Stimulated activated CD4-positive, alpha-beta T cell treated with anti-CD3 and anti-CD28 coated beads, Interleukin-1b, Interleukin-23, amount 100 ng/mL, for 1 hour (primary cell): ENCODE measurements at places on chromosomes 11 and 22.

DNA sequence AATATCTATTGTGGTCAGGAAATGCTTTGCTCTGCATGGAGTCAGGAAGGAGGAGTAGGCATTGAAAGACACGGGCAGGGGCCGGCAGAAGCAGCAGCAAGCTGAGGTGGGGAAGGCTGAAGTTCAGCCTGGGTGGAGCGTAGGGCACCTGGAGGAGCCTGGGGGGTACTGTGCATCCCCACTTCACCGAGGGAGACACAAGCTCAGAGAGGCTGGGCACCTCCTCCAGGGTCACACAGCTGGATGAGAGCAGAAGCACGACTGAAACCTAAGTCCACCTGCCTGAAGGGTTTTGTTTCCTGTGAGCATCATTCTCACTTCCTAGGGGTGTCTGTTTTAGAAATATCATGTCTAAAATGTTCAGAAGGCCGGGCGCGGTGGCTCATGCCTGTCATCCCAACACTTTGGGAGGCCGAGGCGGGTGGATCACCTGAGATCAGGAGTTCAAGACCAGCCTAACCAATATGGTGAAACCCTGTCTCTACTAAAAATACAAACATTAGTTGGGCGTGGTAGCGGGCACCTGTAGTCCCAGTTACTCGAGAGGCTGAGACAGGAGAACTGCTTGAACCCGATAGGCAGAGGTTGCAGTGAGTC is 138.3 kb downstream of the MPPED1 start:
- DNase-seq, result no peak

- DNase-seq, result no peak
Observed at GRCh38 chr11:9265211-9266131, at the start of gene DENND5A. Gene DENND5A (minus strand): TSS chr11:9265350. CDS start chr11:9265069, 281 bp downstream.

- DNase-seq, result no peak
Observed at GRCh38 chr11:126853732-126854131, 146.8 kb downstream of the KIRREL3 start.

GRCh38 chr11:10407055-10407454 is 48.0 kb upstream of the AMPD3 start:
- no peak for DNase-seq

- no peak for DNase-seq
Observed at GRCh38 chr11:117143390-117143789, 697 bp upstream of the PAFAH1B2 start.

- no peak for DNase-seq
Observed at GRCh38 chr11:71572811-71573210, 7.4 kb downstream of the KRTAP5-10 start.

DNA sequence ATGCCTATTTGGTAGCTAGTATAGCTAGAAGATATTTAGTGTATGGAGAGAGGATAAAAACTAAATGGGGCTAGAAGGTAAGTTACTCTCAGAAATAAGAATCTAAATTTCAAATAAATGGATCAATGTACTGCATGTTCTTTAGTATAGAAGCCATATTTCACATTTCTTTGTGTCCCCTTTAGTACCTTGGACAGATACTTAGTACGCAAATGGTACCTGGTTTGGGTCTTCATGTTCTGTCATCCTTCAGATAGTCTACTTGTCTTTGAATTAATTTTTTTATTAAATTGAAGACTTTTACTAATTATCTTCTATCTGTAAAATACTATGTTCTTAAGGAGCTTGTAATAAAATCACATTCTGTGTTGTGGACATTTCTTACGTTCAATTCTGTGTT is 26.3 kb upstream of the RBMXL2 start:
- no peak for DNase-seq

GRCh38 chr11:129280027-129280811 is 88.1 kb upstream of the ARHGAP32 start:
- no peak for DNase-seq

DNA sequence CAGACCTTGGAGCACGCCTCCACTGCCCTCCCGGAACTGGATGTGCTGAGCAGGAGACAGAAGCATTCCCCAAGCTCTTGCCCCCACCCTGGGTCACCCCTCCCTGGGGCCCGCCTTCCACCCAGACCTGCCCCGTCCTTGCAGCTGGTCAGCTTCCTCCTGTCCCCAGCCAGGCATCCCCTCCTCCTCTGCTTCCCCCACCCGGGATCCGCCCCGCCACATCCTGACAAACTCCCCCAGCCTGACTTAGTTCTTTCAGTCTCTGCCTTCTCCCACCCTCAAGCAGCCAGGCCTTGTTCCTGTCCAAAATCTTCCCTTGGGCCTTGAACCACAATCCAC is 1.1 kb upstream of the PLXNB2 start:
- no peak for DNase-seq

- no peak for DNase-seq
Observed at GRCh38 chr22:43330178-43331068, 12.7 kb downstream of the SCUBE1 start.

DNA sequence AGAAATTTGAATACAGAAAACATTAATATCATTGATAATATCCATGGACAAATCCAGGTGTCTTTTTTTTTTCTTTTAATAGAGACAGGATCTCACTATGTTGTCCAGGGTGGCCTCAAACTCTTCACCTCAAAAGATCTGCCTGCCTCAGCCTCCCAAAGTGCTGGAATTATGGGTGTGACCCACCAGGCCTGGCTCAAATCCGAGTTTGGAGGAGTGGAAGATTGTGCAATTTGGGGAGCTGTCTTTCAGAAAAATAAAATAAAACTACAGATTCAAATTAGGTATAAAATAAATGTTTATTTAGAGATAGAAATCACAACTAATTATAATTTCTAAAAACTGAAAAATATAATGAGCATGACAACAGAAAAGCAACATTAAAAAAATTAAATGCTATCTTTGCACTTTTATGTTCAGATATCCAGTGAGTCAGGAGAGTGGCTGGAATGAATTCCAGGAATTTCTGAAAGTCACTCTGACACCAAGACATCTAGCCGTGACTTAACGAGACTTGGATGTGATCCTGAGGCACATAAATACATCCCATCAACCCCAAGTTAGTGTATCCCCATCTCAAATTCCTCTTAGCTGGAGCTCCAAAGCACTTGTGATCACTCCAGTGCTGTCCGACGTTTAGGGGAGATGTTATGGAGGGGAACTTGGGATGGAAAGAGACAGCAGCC is 128.6 kb upstream of the THY1 start:
- no peak for DNase-seq

DNA sequence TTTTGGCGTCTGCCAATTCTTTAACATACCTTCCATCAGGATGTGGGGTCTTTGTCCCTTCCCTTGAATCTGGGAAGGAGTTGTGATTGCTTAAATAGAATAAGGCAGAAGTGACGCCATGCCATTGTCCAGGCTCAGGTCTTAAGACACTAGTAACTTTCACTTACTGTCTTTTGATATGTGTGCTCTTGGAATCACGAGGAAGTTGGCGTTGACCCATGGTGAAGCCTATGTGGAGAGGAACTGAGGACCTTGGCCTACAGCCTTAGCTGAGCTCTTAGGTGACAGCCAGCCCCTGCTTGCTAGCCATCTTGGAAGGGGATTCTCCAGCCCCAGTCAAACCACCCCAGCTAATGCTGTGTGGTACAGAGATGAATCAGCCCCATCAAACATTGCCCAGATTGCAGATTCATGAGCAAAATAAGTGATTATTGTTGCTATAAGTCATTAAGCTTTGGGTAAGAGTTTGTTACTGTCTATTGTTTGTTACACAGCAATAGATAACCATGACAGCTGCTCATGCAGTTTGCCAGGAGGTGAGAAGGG is 17.6 kb upstream of the CLPB start:
- no peak for DNase-seq

DNA sequence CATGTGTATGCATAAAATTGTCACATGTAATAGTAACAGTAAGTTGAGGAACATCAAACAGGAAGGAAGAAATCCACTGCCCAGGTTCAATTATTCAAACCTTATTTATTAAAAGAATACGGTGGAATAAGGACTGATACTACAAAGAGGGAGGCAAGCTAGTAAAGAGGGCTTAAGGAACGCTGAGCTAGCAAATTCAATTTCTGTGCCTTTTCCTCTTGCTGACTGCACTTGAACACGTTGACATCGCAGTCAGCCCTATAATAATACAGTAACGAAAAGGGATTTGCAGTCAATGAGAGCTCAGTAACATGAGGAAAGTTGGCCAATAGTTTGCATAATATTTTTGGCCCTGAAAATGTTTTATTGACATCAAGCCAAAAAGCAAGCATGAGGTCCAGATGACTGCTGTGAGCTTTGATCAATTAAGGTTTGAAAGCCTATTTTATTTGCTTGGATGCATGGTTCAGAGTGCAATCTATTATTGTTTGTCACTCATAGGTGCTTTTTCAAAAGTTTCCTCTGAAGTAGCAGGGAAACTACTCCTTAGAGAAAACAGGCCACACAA is 861.8 kb downstream of the LRRC4C start:
- no peak for DNase-seq

DNA sequence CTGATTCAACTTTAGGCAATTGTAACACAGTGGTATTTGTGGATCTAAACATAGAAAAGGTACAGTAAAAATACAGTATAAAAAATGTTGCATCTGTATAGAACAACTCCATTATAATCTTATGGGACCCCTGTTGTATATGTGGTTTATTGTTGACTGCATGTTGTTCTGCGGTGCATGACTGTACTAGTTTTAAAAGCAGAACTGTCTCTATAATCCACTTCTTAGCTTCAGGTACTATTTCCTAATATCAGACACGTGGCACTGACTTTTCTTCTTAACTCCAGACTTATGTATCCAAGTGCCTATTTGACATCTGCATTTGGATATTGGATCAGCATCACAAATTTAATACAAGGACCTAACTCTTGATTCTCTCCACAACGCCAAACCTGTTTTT is 41.1 kb downstream of the PACS1 start:
- no peak for DNase-seq

GRCh38 chr22:43884600-43885318 is 7.1 kb downstream of the PNPLA5 start:
- no peak for DNase-seq

DNA sequence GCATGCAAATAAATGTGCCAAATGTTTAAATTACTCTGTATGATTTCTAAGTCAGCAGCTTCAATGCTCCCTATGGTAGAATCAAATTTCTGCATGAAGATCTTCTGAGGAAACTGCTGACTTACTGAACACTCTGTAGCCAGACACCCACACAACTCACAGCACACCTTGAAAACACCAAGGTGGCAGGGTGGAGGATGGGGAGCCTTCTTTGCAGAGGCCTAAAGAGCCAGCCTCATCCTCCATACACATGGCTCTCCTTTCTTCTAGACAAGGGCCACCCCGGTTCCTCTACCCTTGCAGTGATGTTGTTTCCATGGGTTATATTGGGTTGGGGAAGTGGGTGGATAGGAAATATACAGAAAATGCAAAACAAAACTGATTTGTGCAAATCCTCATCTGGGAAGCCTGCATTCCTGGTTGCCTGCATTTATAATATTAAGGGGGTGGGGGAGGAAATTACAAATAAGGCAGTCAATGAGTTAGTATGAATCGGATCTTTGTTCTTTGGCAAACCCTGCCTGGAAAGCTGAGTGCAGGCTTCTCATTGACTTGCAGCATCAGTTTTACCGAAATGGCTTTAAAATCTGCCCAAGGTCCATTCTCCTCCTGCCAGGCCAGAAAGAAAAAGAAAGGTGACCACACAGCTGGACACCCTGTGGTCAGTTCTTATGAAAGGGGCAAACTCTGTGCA is 15.8 kb upstream of the ETS1 start:
- DNase-seq, result no peak

DNA sequence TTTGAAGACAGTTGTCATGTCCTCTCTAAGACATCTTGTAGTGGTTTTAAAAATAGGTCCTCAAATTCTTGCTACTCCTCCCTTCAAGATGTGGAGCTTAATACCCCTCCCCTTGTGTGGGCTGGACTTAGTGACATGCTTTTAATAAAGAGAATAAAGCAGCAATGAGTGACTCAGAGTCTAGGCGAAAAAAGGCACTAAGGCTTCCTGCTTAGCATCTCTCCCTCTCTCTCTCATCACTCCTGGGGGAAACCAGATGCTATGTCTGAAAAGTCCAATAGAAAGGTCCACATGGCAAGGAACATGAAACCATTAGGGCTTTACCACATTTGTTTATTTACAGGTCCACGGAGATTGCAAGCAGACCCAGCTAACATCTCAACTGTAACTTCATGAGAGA is 11.7 kb downstream of the SERGEF start:
- DNase-seq, result no peak

DNA sequence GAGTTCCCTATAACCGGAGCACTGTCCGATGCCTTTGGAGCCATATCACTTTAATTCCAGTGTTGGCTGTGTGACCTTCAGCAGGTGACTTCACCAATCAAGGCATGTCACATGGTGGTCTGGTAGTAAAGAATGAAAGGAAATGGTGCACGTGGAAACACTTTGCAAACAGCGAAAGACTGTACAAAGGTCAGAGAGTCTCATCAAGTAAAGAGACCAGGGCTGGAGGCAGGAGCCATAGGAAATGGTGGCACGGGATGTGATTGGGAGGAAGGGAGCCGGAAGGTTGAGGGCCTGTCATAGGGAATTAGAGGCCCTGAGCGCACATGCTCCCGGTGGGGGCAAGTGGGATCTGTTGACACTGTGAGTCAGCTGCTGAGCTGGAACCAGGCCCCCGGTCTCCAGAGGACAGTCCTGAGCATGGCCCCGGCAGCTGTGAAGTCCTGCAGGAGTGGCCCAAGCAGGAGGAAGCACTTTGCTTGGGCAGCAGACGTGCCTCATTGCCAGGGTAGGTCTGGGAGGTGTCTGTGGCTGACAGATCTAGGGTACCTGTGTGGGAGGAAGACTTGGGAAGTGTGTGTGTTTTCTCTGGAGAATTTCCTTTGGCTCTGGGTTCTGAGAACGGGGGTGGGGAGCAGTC is 2.0 kb downstream of the DAGLA start:
- no peak for DNase-seq

- DNase-seq, result no peak
Observed at GRCh38 chr22:27896245-27896644, 22.8 kb downstream of the PITPNB start.

GRCh38 chr11:128179512-128179911 is 407.8 kb downstream of the ETS1 start:
- DNase-seq, result no peak

DNA sequence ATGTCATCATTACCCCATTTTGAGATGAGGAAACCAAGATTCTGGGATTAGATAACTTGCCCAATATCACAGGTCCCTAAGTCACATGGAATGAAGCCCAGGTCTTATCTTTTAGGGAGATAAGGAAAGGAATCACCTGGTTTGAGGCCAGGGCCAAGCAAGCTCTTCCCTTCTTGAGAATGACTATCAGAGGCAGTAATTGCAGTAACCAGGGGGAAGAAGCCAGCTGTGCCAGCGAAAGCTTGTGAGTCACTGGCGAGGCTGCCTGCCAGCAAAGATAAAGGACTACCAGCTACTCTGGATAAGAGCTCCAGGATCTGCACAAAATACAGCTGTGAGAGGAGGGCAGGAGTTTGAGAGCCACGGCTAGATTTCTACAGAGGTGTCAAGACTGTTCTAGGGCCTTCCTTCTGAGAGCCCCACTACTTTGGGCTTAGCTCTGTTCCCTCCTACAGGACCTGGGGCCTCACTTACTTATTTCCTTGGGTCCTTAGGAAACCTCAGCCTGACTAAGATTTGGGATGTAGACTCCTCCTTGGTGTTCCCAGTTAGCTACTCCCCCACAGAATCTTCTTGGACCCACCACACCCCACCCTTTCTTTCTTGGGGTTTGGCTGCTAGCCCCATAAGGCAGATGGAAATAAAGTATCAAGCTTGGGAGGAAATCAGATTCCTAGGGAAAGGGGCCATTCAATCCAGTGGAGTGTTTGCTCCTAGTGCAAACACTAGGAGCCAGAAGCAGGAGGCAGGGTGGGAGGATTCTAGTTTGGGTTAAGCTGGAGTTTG is 9.7 kb upstream of the CCKBR start:
- DNase-seq, result no peak
